ENCODE measurements at places on chromosomes 12 and 14. TPM values are rescaled to one million over a fixed set of nuclear protein-coding genes. Genes with fewer than 3 reads are reported as not detected.

- no peaks in the 10 kb centered on the region for H3K36me3 ChIP-seq
- no peak for DNase-seq
- H3K4me3 ChIP-seq: no peak overlapping the region
Observed at GRCh38 chr14:68651075-68651474, 141.8 kb downstream of the ZFP36L1 start.

DNA sequence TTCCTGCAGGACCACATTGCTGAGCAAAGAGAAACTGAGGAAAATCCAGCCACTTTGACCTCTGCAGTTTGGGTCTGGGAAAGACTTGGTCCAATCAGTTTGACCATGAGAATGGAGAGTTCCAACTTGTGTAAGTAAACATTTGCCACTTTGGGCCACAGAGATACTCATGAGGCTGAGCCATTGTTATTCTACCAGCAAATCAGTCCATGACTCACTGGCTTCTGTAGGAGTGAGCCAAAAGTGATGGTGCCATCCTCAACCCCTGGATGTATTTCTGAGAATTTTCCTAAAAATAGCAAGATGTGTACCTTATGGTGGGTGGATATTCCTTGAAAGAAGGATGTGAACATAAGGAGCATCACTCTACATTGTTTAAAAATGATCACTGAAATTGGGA is 192.9 kb upstream of the OR4E1 start:
- H3K4me3 ChIP-seq: no peak overlapping the region
- H3K27me3 ChIP-seq: no peaks in the 10 kb centered on the region
- no peak overlapping the region for H3K27ac ChIP-seq

- H3K27ac ChIP-seq: no peak overlapping the region
- no peak for DNase-seq
- H3K4me1 ChIP-seq: no peaks in the 10 kb centered on the region
- no peaks in the 10 kb centered on the region for H3K36me3 ChIP-seq
Observed at GRCh38 chr14:23392613-23393012, 15.5 kb downstream of the MYH6 start.

Gene DNM1L
- 93.9 TPM for total RNA-seq

DNA sequence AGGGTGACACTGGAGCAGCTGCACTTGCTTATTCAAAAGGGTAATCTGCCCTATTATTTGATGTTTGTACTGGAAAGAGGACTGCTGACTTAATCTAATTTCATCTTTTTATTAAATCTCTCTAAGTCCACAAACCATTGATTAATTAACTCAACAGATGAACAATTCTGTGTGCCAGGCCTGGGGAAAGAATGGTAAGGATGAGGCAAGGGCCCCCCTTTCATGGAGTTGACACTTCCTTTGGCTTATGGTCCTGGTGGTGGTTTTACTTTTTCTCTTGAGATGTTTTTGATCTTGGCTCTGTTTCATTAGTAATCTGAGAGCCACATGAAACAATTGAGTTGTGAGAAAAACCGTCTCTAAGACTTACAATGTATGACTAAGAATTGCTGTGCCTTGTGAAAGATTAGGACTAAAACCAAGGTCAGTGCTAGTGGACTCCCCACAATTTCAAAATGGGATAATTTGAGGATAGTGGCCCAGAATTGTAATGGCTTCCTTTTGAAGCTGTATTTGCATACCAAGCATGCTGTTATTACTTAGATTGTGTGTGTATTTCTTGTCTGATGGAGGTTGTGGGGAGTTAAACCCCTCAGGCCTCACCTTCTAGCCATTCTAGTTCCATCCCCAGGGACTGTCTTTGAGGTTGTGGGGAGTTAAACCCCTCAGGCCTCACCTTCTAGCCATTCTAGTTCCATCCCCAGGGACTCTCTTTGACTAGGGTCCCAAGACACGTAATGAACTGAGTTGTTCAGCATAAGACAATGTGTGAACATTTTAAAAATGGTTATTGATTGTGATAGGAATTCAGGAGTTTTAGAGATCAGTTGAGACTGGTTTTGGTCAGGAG is 52.5 kb upstream of the EVL start:
- H3K27ac ChIP-seq: no peak overlapping the region
- peaks cover 2% of the 10 kb centered on the region for H3K4me1 ChIP-seq
- H3K27me3 ChIP-seq: no peaks in the 10 kb centered on the region
- no peak overlapping the region for H3K4me3 ChIP-seq
- no peak for DNase-seq

Gene SLC15A5
- total RNA-seq: not detected

DNA sequence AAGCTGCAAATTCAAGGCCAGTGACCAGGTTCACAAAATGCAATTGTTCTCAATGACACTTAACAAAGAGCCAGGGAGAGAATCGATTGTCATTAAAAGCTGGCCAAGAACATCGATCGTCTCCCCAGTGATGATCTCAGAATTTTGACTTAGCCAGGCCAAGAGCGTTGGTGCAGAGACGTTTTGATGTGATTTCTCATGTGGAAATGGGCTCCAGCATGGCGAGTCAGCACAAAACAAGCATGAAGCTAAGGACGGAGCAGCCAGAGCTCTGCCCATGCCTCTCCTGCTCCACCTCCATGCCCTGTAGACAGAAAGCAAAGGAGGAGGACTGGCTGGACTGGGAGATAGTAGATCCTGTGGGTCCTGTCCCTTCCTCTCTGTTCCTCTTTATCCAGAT is 270.8 kb downstream of the FOXN3 start:
- H3K27ac ChIP-seq: no peak overlapping the region
- no peaks in the 10 kb centered on the region for H3K36me3 ChIP-seq
- no peak overlapping the region for H3K4me3 ChIP-seq
- no peaks in the 10 kb centered on the region for H3K4me1 ChIP-seq
- no peaks in the 10 kb centered on the region for H3K27me3 ChIP-seq

- DNase-seq: no peak
- peaks cover 8% of the 10 kb centered on the region for H3K27me3 ChIP-seq
- no peak overlapping the region for H3K4me3 ChIP-seq
Observed at GRCh38 chr12:130263025-130263424, 74.7 kb upstream of the PIWIL1 start.

- peaks cover 2% of the 10 kb centered on the region for H3K4me1 ChIP-seq
- peak overlapping the region; percentile 92 for H3K27ac ChIP-seq
- peaks cover 26% of the 10 kb centered on the region for H3K36me3 ChIP-seq
- DNase-seq: peak; percentile 92
Observed at GRCh38 chr12:32755051-32755653, 545 bp downstream of the YARS2 start.

Gene SLC25A47
- not detected for total RNA-seq

Gene KRT1
- not detected for total RNA-seq

DNA sequence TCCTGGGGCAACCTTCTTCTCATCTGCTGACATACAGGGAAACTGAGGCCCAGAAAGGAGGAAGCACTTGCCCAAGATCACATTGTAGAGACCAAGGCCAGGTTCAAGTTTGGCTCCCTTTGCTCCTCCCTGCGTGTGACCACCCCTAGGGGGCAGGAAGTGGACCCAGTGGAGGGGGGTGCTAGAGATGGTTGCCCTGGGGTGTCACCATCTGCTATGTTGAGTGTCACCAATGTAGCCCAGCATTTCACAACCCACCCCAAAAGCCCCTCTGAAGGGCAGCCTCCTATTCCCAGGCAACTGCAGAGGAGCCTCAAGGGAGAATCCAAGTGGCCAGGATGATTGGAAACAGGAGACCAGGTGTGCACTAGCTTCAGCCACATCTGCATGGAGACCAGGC is 12.0 kb upstream of the RBM19 start:
- no peak overlapping the region for H3K27ac ChIP-seq
- H3K36me3 ChIP-seq: no peaks in the 10 kb centered on the region
- H3K27me3 ChIP-seq: no peaks in the 10 kb centered on the region
- no peak overlapping the region for H3K4me3 ChIP-seq
- DNase-seq: no peak

Gene PKP2
- total RNA-seq: 44.2 TPM

- H3K27me3 ChIP-seq: no peaks in the 10 kb centered on the region
- no peak overlapping the region for H3K27ac ChIP-seq
- no peak for DNase-seq
- no peaks in the 10 kb centered on the region for H3K36me3 ChIP-seq
- H3K4me3 ChIP-seq: no peak overlapping the region
Observed at GRCh38 chr12:89024580-89024979, 327.7 kb downstream of the DUSP6 start.

GRCh38 chr12:4978737-4979136 is 64.9 kb upstream of the KCNA5 start:
- no peak overlapping the region for H3K4me3 ChIP-seq
- H3K4me1 ChIP-seq: no peaks in the 10 kb centered on the region
- H3K36me3 ChIP-seq: no peaks in the 10 kb centered on the region
- no peaks in the 10 kb centered on the region for H3K27me3 ChIP-seq
- DNase-seq: no peak

Gene FZD10
- 0.60 TPM for total RNA-seq

Gene GPN3
- total RNA-seq: 49.7 TPM

Gene CSRNP2
- total RNA-seq: 31.9 TPM

DNA sequence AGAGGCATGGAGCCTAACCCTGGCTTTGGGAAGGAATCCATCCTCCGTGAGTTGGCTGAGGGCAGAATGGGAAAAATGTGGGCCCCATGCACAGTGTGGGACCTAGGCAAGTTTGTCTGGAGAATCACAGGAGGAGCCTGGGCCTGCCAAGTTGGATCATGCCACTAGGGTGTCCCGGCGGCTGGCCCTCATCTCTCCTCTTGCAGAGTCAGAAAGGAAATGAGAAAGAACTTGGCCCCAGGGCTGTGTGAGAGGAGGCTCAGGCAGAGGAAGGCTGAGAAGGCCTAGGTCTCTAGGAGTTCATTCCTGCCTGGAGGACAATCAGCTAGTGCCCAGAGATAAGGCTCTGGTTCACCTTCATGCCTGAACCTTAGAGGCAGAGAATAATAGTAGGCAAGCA is 2.5 kb upstream of the ESRRB start:
- H3K36me3 ChIP-seq: no peaks in the 10 kb centered on the region
- H3K4me1 ChIP-seq: peaks cover 3% of the 10 kb centered on the region
- no peak for DNase-seq
- no peak overlapping the region for H3K27ac ChIP-seq
- H3K27me3 ChIP-seq: peaks cover 40% of the 10 kb centered on the region

DNA sequence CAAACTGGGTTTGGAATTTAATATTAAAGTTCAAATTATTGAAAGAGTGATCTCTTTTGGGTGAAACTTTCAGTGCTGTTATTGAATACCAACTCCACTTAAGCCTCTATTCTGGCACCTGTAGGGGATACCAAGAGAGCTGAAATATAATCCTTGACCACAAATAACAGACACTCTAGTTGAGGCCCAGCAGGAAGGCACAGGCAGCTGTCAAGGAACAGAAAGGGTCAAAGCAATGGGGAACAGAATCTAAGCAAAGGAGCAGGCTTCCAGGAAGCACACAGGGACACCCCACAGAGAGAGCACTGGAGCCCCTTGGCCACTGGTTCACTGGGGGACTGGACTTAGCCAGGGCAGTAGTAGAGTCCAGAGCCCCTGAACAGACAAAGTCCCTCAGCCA is 120.9 kb upstream of the SFSWAP start:
- no peak overlapping the region for H3K4me3 ChIP-seq
- no peak overlapping the region for H3K27ac ChIP-seq
- no peaks in the 10 kb centered on the region for H3K36me3 ChIP-seq
- H3K27me3 ChIP-seq: no peaks in the 10 kb centered on the region
- DNase-seq: no peak
- peaks cover 6% of the 10 kb centered on the region for H3K4me1 ChIP-seq

DNA sequence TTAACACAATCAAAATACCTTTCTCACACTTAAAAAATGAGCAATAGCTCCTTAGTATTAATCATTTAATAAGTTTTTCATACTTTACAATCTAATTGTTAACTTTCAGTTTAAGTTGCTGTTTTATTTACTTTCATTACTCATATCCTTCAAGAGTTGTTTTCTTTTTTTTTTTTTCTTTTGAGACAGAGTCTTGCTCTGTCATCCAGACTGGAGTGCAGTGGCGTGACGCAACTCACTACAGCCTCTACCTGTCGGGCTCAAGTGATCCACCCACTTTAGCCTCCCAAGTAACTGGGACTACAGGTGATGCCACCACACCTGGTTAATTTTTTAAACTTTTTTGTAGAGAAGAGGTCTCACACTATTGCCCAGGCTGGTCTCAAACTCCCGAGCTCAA is 16.1 kb downstream of the ZBTB1 start:
- peaks cover 4% of the 10 kb centered on the region for H3K36me3 ChIP-seq
- H3K27ac ChIP-seq: no peak overlapping the region
- DNase-seq: no peak

DNA sequence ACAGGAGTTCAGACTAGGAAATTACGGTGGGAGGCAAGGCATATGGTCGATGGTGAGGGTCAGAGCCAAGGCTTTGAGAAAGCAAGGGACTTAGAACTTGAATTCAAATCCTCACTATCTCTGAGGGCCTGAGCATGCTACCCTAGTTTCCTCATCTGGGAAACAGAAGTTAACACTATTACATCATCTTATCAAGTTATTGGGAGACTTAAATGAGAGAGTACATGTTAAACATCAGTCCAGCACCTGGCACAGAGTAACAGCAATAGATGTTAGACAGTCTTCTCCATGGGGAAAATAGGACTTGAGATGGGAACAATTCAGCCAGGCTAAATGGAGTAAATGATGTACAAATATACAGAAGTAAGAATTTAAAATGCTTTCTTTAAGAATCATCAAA is 38.5 kb downstream of the SLC38A1 start:
- H3K27ac ChIP-seq: no peak overlapping the region
- H3K36me3 ChIP-seq: peaks cover 9% of the 10 kb centered on the region
- no peak overlapping the region for H3K4me3 ChIP-seq
- H3K27me3 ChIP-seq: no peaks in the 10 kb centered on the region

DNA sequence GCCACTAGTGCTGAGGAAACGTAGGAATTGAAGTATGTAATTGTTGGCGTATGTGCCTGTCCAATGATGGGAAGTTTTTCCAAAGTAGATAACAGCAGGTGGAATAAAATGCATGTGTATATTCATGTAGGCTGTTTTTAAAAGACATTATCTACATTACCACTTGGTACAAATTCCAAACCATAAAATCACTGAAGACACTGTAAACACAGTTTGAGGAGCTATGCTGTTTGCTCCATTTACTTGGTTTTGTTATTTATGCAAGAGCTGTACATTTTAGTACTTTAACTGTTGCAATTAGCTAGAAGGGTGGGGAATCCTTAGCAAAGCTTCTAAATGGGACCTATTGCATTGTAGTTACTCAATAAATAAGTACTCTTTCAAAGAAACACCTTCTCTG is 274.5 kb upstream of the DIO2 start:
- H3K36me3 ChIP-seq: no peaks in the 10 kb centered on the region
- no peak overlapping the region for H3K27ac ChIP-seq
- H3K4me1 ChIP-seq: 0 out of 2 replicates have a peak, but pooled peaks cover 2% of the 10 kb centered on the region
- DNase-seq: no peak
- no peaks in the 10 kb centered on the region for H3K27me3 ChIP-seq
- no peak overlapping the region for H3K4me3 ChIP-seq

GRCh38 chr14:101723061-101723595 is 38.4 kb upstream of the PPP2R5C start:
- H3K4me3 ChIP-seq: no peak overlapping the region
- H3K36me3 ChIP-seq: no peaks in the 10 kb centered on the region
- DNase-seq: no peak
- H3K4me1 ChIP-seq: no peaks in the 10 kb centered on the region
- 0 out of 2 replicates have a peak, but pooled peaks cover 1% of the 10 kb centered on the region for H3K27me3 ChIP-seq

DNA sequence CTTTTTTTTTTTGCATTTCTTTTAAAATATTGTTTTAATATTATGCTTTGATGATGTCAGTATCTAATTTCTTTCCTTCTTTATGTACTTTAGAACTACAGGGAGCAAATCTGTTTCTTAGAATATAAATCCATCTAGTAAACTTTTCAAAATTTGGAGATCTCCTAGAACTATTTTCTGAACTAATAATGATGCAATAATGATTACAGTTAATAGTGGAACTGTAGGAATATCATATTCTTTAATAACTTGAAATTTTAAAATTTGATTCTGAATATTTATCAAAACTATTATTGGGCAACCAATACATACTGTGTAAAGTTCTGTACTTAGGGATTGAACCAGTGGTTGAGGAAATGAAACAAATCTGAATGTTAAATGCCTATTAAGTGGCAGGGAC is 23.1 kb upstream of the PMCH start:
- no peak overlapping the region for H3K4me3 ChIP-seq
- no peaks in the 10 kb centered on the region for H3K27me3 ChIP-seq
- no peaks in the 10 kb centered on the region for H3K36me3 ChIP-seq

Gene C12orf54
- total RNA-seq: not detected

Data from H1 (cell line).